ENCODE measurements at places on chromosomes 4 and X.

GRCh38 chrX:125507119-125507518, 187.4 kb downstream of the TEX13C start:
- DNase-seq, result no peak

DNA sequence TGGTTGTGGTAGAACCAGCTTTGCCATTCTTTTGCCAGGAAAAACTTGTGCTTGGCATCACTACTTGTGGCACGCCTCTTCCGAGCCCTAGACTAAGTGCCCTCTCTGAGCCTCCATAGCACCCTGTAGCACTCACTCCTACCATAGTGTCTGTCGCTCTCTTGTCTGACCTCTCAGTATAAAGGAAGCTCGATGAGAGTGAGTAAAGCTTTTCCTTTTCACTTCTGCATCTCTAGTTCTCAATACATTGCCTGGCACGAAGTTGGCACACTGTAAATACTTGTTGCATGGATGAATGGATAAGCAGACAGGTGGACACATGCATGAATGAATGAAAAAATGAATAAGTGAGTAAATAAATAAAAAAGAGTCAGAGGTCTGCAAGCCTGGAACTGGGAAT, 48.3 kb downstream of the TLR10 start:
- no peak for DNase-seq

DNA sequence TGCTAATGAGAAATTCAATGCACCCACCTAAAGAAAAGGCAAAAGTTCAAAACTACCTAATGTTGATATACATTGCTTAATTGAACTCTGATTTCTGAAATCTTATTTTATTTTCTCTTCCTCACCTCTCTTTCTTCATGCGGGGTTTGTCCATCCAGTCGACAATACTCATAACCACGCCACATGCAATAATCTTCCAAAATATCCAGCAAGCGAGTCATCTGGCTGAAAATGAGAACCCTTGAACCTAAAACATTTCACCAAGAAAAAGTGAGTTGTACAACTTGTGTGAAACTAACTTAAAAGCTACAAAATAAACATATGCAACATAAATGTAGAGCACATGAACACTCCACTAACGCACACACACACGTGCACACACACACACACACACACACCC, 26.7 kb downstream of the SMARCA1 start:
- no peak for DNase-seq

DNA sequence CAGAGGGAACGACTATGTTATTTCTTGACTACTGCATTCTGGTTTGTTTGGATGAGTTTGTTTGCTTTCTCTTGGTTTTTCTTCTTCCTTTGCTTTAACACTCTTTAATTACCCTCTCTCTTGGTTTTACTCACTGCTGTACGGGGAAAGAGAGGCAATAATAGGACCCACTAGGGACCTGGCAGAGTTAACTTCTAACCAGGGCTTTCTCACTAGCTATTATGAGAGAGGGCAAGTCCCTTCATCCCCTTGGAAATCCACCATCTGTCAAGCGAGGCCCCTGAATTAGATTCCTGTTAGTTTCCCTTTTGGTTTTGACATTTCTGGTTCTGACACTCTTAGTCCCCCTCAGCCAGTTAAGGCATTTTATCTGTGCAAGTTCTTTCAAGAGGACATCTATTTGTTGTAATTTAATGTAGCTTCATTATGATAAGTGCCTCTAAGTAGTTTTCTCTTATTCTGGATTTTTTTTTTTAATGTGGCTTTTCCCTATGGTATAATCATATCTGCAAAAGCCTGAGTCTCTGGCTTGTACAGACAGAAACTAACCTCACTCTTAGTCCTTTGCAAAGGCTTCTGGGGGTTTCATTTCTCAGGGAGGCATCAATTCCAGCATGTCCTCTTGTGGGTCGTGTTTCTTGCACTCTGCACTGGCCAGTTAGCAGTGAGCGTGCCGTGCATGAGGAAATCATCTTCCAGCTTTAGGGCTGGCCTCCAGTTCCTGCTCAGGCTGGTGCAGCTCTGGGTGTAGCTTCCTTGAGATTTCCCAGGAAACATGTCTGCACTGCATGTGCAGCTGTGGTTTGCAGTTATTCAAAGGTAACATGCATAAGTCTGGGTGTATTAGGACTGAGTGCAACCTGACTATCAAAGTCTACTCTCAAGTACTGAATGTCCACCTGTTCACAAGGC, 221.3 kb downstream of the STIM2 start:
- no peak for DNase-seq

- no peak for DNase-seq
Measured at GRCh38 chr4:31617667-31618066, 897.5 kb downstream of the PCDH7 start.

- no peak for DNase-seq
Measured at GRCh38 chr4:165785337-165785736, 87.7 kb upstream of the TLL1 start.

DNA sequence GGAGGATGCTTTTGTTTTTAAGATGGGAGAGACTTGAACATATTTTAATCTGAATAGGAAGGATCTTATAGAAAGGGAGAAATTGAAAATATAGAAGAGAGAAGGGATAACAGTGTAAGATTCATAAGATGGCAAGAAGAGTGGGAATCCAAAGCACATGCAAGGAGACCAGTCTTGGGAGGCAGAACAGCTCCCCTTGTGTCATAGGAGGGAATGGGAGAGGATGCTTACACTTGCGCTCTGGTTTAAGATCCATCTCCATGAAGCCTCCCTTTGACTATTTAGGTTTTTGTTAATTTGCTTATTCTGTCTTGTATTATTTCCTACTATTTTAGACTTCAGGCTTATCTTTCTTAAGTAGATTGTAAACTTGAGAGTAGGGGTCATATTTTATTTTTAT, 42.7 kb downstream of the KIF4A start:
- no peak for DNase-seq

DNA sequence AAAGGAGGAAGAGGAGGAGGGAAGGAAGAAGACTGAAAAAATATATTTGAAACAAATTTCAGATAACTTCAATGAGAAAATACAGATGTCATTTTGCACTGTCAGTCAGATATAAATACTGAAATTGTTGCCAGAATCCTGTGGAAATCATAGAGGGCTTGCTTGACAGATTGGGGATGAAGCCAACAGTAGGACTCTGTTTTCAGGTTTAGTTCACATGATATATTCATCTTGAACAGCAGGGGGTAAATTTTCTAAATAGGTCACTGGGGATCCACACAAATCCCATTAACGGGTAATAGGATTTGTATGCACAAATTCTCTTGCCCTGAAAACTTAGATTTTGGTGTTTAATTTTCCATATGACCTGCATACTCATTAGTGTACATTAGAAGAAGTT, 103.3 kb upstream of the PCDH18 start:
- no peak for DNase-seq

DNA sequence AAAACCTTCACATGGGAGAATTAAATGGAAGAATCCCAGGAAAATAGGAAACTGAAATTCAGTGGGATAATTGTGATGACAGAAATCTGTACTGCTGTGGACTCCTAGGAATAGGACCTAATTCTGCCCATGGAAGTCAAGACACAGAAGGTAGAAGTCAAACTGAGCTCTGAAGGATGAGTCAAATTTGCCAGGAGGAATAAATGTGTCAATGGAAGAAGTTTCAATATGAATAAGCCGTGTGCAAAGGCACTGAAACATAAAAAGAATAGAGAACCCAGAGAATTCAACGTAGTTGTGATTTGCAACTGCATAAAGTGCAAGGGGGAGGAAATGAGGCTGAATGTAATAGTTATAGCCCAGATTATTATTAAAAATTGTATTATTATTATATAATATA, 11.6 kb downstream of the ENAM start:
- peak; percentile 45 for DNase-seq

GRCh38 chr4:176189891-176190795, 5.2 kb downstream of the SPATA4 start:
- DNase-seq, result no peak

DNA sequence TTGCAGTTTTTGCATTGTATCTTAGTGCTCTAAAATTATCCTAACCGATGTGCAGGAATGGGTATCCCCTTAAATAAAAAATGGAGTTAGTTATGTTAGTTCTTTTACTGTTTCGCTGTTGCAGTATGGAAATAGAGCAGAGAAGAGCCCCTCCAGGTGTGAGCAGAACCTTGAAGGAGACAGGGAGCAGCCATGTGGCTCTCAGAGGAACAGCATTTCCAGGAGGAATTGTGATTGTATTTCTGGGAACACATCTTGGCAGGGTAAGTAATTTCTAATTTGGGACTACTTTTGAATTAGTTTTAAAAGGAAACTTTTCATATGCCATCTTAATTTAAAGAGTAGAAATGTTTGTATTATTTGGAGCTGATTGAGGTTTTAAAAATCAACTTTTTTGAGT, 5.3 kb upstream of the CCDC158 start:
- no peak for DNase-seq

DNA sequence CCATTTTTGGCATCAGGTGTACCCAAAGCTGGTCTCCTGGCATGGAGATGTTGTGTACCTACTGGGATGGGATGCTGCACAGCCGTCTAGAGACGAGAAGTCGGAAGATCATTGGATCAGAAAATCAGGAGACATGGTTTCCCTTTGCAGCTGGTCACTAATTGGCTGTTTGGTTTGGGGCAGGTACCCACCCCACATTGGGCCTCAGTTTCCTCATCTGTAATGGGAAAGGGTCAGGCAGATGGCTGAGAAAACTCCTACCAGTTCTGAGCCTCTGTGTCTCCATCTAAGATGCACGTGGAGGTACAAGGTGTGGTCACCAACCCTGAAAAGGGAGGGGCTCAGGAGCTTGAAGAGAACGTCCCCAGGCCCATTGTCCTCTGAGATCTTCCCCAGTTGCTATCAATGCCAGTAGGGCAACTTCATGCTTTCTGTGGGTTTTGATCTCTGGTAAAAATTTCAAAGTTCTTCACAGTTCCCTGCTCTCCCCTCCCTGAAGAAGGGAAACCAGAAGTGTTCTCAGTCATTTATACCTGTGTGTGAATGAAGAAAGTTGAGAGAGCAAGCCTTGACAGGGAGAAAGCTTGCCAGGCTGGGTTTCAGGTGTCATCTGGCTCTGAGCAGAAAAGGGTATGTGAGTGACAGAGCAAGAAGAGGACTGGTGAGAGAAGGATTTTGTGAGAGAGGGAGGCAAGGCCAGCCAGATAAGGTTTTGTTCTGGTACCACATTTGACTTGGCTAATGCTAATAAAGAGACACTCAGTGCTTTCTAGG, 15.1 kb downstream of the TSC22D3 start:
- no peak for DNase-seq

DNA sequence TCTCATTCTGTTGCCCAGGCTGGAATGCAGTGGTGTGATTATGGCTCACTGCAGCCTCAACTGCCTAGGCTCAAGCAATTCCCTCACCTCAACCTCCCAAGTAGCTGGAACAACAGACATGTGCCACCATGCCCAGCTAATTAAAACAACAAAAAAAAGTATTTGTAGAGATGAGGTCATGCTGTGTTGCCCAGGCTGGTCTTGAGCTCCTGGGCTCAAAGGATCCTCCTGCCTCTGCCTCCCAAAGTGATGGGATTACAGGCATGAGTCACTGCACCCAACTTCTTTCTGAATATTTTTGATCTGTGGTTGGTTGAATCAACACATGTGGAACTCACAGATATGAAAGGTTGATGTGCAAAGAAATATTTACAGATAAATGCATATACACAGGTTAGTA, 18.5 kb upstream of the SEPTIN11 start:
- no peak for DNase-seq

DNA sequence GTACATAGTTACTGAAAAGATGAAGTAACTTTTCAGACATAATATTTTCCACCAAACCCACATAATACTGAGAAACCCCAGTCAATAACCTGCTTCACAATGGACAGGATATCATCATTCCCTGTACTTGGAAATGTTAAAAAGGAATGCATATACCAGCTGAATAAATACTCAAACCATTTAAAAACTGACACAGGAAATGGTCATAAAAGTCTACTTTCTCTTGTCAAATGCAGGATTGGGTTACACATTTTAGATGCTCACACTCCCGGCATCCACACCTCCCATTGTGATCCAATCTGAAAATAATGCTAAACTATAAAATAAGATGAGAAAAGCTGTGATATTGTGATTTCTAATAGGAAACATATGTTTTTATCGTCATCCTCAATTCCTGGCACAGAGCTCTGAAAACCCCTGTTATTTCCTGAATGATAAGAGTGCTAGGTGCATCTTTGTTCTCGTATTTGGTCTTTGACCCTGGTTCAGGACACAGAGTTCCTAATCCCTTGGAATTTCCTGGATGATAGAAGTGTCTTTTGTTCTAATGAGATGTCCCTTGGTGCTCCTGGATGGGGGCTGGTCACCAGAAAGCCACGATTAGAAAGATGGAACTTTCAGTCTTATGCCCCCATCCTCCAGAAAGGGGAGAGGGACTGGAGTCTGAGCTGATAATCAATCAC, 821.3 kb downstream of the TRIML1 start:
- DNase-seq, result no peak

GRCh38 chr4:36024901-36025660, 219.2 kb downstream of the ARAP2 start:
- no peak for DNase-seq

Measured in activated CD4-positive, alpha-beta T cell treated with anti-CD3 and anti-CD28 coated beads, Interleukin-10, Interleukin-2, amounts not matched to agents 100 ng/mL and 50 ng/mL, durations not matched to agents 16 hours and 8 hours (primary cell).